Hematopoietic multipotent progenitor cell treated with erythropoietin and hydrocortisone succinate and interleukin-3 and kit ligand, for 17 days (in vitro differentiated cells): ENCODE measurements at places on chromosomes 16 and 17.

DNA sequence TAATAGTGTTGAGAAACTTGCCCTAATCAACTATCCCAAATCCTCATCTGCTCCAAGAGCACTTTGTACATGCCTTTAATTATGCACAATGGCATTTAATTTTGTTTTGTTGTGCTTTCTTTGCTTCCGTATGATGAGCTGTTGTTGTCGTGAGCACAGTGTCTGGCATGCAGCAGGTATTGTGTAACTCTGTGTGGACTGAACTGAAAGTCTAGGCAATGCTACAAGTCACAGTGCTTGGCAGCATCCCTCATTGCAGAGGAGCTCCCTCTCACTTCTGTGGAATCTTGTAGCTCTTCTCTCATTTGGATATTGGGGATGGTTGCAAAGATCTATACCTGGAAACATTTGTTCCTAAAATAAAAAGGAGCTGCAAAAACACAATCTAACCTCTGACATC lies 502.2 kb upstream of the CA10 start:
- no peak for DNase-seq

DNA sequence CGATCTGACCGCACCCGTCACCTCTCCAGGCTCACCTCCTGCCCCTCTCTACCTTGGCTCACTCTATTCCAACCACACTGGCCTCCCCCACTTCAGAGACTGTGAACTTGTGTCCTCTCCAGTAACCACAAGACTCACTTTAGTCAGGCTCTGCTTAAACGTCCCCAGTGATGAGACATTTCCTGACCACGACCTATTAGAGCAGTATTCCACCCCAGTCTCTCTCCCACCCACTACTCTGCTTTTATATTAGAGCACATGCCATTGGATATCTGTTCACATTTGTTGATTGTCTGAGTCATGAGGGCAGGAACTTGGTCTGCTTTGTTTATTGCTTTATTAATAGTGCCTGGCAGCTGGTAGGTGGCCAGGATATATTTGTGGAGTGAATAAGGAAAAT lies 20.1 kb downstream of the COX11 start:
- no peak for DNase-seq

DNA sequence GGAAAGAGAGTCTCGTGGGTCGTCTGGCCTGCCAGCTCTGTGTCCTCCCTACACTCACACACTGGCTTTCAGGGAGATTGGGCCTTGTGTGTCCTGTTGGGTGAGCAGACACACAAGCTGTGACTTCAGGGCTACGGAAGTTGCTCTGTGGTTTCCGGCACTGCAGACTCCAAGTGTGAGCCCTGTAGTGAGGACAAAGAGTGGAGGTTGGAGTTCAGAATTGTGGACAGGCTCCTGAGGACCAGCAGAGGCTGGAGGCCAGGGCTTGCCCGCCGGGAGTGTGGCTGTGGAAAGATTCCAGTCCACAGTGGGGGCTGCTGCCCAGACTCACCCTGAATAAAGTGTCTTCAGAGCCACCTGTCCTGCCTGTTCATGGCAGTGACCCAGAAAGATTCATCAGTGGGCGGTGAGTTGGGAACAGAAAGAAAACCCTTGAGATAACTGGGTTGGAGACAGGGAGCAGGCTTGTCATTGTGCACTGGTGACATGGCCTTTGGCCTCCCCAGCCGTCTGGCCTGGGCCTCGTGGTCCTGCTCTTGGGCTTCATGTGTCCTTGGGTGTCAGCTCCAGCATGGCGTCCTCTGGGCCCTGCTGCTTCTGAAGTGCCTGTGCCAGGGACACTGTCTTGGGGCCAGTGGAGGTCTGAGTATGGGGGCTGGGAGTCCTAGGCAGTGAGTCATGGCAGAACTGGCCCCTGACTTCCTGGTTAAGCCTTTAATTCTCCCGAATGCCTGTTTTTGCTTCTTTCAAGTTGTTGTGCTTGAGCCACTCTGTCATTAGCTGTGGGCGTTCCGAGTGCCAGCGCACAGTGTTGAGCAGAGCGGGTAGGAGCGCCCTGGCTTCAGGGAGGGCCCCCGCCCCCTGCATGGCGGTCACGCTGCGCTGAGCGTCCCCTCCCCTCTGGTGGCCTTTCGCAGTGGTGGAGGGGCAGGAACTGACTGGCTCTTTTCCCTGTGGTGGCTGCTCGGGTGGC lies 19.9 kb upstream of the ZNF750 start:
- DNase-seq: no peak

DNA sequence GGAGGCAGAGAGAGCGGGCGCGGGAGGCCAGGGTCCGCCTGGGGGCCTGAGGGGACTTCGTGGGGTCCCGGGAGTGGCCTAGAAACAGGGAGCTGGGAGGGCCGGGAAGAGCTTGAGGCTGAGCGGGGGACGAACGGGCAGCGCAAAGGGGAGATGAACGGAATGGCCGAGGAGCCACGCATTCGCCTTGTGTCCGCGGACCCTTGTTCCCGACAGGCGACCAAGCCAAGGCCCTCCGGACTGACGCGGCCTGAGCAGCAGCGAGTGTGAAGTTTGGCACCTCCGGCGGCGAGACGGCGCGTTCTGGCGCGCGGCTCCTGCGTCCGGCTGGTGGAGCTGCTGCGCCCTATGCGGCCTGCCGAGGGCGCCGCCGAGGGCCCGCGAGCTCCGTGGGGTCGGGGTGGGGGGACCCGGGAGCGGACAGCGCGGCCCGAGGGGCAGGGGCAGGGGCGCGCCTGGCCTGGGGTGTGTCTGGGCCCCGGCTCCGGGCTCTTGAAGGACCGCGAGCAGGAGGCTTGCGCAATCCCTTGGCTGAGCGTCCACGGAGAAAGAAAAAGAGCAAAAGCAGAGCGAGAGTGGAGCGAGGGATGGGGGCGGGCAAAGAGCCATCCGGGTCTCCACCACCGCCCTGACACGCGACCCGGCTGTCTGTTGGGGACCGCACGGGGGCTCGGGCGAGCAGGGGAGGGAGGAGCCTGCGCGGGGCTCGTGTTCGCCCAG lies 1.2 kb upstream of the CBX4 start:
- DNase-seq: no peak

- DNase-seq: no peak
These were observed 15.5 kb upstream of the RBFOX3 start for GRCh38 chr17:79626156-79626890.

- peak; percentile 95 for DNase-seq
These were observed 47.7 kb downstream of the CFDP1 start for GRCh38 chr16:75385507-75386152.

DNA sequence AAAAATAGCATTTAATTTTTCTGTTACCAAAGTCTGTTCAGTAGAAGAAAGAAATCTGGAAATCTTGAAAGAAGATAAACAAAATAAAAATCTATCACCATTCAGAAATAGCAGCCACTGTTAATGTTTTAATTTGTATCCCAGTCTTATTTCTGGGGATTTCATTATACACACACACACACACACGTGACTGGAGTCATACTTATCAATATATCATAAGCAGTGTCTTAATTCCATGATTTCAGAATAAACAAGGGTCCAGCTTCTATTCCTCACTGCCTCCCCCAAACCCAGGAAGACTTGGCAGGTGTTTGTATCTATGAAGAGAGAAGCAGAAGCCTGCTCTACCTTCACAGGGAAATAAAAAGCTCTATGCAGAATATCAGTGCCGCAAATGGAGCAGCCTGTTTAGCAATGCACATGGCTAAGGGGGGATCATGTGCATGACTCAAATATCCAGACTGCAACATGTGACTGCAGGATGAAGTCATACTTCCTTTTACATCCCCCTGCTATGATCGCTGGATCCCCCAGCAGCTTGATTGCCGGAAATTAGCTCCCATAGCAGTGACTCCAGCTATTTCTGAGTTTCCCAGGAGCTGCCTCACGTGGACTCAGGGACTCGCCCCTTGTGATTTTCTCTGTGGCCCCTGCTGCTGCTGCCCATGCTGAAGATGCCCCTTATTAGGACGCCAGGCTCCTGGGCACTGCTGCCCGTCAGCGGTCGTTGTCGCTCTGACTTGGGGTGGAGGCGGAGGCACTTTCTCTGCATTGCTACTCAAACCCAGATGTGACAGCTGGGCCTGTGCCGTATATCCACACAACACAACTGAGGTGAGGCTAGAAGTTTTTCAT lies 341.0 kb downstream of the CPPED1 start:
- DNase-seq: no peak

DNA sequence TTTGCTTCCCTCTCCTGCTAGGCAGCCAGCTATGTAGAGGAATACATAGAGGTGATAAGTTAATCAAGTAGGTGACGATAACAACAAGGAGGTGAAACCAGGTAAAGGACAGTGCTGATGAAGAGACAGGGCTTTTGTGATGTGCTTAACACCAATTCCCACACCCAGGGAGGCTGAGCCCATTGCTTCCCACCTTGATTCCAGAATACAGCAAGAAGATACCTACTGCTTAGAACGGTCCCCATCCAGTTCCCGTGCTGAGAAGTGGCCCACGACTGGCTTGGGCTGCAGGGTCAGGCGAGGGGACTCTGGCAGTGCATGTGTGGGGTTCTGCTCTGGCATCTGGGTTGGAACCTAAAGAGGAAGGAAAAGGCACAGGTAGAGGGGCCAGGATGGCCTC lies 16.1 kb upstream of the GFAP start:
- DNase-seq: no peak

- no peak for DNase-seq
These were observed 11.4 kb downstream of the ZNF629 start for GRCh38 chr16:30775392-30776188.

GRCh38 chr16:30372038-30372712 lies 1.9 kb upstream of the TBC1D10B start:
- DNase-seq: peak; percentile 67

GRCh38 chr17:71192039-71192555 lies 928.7 kb upstream of the SOX9 start:
- no peak for DNase-seq

GRCh38 chr16:57115514-57116182 lies 23.3 kb downstream of the CPNE2 start:
- DNase-seq: no peak

DNA sequence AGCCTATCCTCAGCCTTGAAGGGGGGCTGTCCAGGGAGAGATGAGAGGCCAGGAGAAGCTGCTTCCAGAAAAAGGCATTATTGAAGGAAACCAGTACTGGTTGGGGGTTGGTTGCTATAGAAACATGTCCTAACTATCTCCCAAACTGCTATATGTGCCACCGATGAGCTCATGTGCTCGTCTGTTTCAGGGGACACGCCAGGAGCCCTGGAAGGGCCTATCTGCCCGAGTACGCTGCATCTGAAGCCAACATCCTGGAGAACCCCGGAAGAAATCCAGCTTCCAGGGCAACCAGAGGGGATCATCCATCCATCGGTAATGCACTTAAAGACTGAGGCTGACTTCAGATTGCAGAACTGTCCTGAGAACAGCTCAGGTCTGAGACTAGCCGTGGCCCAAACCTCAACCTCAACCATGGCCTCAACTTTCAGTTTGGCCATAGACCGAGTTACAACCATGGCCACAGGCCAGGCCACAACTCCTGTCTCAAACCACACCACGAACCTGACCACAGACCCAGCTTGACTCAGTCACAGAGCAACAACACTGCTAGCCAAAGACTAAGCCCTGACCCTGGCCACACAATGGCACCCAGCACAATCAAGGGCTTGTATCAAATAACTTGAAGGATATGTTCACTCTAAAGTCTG lies 10.2 kb downstream of the PITPNM3 start:
- DNase-seq: no peak

GRCh38 chr16:80931801-80932707 lies 74.6 kb downstream of the CMC2 start:
- DNase-seq: no peak

DNA sequence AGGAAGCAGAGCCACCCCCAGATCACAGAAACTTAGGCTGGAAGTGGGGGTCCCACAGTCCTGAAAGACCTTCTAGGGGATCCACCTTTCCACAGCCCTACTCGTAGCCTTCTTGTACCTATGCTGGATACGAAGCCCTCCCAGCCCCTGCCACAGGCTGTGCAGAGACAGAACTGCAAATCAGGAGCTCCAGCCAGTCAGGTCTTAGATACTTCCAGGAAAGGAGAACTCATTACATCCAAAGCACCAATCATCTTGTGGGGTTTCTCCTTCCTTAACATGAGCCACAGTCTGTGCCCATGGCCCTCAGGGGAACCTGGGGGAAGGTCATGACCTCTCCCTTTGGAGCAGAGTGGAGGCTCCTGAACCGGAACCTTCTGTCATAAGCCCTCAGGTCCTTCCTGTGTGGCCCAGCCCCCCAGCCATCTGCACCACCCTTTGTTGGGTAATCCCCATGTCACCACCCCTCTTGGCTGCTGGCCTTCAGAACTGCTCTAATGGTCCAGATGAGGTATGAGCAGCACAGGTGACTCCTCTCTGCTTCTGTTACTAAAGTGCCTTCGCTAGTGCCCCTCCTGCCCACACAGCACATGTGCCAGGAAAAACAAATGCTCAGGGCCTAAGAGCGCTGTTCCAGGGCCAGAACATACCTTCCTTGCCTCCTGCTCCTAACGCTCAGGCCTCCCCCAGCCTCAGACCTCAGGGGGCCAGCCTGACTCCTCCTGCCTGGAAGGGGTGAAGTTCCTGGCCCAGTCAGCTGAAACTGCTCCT lies 14.6 kb downstream of the SRCIN1 start:
- DNase-seq: no peak

DNA sequence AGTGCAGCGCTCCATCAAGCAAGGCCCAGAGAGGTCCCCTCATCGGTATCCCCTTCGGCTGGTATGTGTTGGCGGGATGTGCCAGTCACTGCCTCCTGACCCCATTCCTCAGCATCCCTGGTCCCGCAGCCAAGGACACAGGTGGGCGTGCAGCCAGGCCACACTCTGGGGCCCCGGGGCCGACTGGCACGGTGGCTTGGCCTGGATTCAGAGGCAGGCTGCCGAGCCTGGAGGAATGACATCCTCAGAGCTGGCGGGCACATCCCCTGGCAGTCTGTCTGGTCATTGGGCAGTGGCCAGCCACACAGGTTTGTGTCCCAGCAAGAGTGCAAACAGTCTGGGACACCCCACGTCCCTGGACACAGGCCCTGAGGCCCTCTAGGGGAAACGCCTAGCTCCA lies 111.1 kb downstream of the SDK2 start:
- DNase-seq: no peak

DNA sequence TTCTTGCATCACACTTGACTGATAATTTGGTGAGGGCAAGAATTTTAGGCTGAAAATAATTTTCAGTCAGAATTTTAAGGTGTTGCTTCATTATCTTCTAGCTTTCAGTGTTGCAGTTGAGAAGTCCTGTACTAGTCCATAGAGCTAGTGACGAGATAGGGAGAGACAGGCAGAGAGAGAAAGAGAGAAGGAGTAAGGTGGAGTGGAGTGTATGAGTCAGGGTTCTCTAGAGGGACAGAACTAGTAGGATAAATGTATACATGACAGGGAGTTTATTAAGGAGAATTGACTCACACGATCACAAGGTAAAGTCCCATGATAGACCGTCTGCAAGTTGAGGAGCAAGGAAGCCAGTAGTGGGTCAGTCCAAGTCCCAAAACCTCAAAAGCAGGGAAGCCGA lies 127.2 kb downstream of the UTP18 start:
- DNase-seq: no peak

- no peak for DNase-seq
These were observed 4.2 kb upstream of the CBX4 start for GRCh38 chr17:79843474-79843815.
